Uterus (tissue), 4 donors: ENCODE measurements at places on chromosomes 1 and 21. TPM values are rescaled to one million over a fixed set of nuclear protein-coding genes. Genes with fewer than 3 reads are reported as not detected.

The AXDND1 gene
- 0.55 TPM for total RNA-seq

The ITLN1 gene
- 1.2 TPM for total RNA-seq

- DNase-seq: no peak
Measured at GRCh38 chr1:108007070-108007469, 42.1 kb upstream of the VAV3 start.

- no peak for DNase-seq
Measured at GRCh38 chr1:223620297-223620897, 45.1 kb downstream of the CAPN8 start.

GRCh38 chr1:226107471-226108460 lies 45.2 kb downstream of the H3-3A start:
- DNase-seq: no peak
